ENCODE measurements at places on chromosomes 11 and 22.

- no peak for DNase-seq
Measured at GRCh38 chr11:2109541-2110019, 29.6 kb downstream of the IGF2 start.

GRCh38 chr11:66334605-66335442, 1.4 kb downstream of the RIN1 start:
- no peak for DNase-seq

GRCh38 chr11:120352405-120352804, 16.2 kb downstream of the ARHGEF12 start:
- no peak for DNase-seq

DNA sequence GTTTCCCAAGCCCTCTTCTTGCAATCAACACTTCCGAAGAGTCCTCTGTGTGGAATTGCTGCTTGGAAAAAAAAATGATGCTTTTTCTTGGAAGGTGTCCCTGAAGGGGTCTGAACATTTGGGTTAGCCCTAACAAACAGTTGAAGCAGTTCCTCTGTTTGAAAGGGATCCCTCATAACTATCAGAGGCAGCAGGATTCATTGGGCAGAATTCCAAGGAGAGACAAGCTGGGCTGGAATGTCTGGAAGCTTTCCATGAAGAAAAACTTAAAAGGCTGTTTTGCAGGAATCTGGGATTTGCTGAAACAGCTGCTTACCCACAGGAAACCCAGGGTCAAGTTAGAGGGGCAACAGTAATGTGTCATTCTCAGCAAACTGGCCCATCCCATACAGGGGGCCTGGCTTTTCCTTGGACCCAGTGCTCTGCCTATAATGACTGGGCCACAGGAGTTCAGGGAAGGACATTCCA, 3.1 kb downstream of the CSNK2A3 start:
- DNase-seq = no peak

DNA sequence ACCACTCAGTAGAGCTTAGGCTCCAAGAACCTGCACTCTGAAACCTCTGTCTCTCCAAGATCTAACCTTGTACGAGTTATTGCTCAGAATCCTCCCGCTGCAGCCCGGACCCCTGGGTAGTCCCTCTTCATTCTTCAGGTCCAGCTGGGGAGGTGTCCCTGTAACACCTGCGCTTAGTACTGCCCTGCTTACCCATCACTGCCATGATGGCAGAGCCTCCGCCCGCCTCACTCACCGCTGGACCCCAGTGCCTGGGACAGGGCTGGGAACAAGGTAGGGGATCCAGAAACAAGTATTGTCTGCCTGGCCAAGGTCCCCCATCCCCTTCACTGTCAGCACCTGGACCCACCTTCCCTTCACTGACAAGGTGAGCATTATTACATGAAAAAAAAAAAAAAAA, 50.3 kb downstream of the THAP12 start:
- no peak for DNase-seq

DNA sequence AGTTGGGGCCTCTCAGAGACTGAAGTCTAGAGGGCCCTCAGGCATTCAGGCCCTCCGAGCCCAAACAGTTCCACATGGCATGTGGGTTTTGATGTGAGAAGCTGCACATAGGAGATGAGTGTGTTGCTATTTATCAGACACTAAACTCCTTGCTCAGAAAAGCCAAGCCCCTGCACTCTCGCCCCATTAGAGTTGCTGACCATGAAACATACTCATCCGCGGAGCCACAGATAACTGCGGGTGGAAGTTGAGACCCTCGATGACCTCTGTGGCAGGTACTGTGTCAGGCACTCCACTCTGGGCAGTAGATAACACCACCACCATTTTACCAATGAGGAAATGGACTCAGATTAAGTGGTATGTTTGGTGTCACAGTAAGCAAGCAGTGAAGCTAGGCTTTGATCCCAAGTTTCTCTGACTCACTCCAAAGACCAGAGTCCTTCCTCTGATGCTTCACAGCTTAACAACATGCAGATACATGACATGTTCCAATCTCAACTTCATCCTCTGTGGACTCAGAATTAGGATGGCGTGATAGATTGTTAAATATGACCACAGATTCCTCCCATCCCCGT, 202.1 kb downstream of the ADAMTS15 start:
- no peak for DNase-seq

DNA sequence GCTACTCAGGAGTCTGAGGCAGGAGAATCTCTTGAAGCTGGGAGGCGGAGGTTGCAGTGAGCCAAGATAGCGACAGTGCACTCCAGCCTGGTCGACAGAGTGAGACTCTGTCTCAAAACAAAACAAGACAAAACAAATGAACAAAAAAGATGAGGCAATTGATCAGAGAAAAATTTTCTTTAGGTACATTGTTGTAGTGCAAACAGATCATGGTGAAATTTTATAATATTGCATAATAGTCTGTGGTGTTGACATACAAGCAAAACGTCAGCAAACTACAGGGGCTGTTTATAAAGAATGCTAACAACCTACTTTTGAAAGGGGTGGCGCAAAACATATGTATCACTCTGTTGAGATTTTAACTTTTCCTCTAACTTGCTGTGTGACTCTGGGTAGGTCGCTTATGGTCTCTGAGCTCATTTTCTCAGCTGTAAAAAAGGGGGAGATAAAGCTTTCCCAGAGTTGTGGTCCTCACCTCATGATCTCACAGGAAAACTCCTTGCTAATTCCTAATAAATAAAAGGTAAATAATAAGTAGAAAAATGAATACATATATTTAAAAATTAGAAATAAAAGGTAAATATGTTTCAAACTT, 64.8 kb upstream of the NUP160 start:
- DNase-seq = no peak

DNA sequence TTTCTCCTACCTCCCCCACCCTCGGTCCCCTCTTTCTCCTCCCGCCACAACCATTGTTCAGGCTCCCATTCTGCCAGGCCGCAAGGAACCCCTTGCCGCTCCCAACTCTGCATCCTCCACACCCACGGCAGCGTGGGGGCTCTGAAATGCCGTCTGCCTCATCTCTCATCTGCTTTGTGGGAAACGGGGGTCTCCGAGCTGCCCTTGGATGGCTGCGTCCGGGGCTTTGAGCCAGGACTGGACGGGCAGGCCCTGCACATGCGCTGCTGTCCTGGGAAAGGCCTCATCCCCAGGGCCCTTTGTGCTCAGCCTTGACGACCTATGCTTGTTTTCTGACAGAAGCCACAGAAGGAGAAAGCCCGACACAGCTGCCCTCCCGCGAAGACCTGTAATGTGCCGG, 8.5 kb downstream of the CRELD2 start:
- DNase-seq = no peak

- no peak for DNase-seq
Measured at GRCh38 chr22:23291806-23292452, 111.6 kb downstream of the BCR start.

GRCh38 chr22:25169278-25170031, 30.2 kb upstream of the CRYBB3 start:
- no peak for DNase-seq

GRCh38 chr22:30989474-30989873, 20.4 kb downstream of the TUG1 start:
- no peak for DNase-seq

DNA sequence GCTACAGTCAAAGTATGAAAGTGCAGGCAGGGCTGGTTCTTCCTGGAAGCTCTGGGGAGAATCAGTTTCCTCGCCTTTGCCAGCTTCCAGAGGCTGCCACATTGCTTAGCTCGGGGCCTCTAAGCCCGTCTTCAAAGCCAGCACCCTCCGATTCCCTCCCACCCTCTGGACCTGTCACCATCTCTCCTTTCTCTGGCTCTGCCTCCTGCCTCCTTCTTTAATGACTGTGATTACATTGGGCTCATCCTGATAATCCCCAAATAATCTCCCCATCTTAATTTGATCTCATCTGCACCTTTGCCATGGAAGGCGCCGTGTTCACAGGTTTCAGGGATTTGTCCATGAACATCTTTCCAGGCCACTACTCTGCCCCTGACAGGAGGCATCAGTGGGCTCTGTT, 42.5 kb downstream of the MCM5 start:
- no peak for DNase-seq

- DNase-seq = no peak
Measured at GRCh38 chr11:109510316-109510715, 88.3 kb downstream of the C11orf87 start.

- DNase-seq = no peak
Measured at GRCh38 chr11:62854825-62855570, 15.6 kb upstream of the WDR74 start.

GRCh38 chr11:73598719-73599379, 937 bp upstream of the FAM168A start:
- no peak for DNase-seq

GRCh38 chr11:69817265-69818230, 1.7 kb downstream of the FGF3 start:
- no peak for DNase-seq

DNA sequence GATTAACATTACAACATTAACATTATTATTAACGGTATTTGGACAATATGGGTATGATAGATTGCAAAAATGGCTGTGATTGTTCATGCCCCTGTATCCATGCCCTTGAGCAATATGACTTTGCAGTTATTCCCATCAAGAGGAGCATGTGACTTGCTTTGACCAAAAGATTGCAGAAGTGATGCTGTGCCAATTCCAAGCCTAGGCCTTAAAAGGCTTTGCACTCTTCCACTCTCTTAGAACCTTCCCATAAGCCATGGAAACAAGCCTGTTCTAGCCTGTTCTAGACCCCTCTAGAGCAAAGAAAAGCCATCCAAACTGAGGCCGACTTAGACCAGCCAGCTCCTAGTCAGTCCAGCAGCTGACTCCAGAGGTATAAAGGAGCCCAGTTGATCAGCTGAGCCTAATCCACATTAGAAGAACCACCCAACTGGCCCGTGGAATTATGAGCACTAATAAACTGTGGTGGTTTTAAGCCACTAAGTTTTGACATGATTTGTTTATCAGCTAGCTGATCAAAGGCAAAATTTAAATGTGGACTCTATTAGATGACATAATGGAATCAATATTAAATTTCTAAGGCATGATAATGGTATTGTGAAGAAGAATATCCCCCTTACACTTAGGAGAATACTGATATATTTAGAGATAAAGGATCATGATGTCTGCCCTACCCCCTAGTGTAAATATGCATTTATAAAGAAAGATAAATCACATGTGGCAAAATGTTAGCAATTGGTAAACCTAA, 28.6 kb downstream of the RAB30 start:
- no peak for DNase-seq

DNA sequence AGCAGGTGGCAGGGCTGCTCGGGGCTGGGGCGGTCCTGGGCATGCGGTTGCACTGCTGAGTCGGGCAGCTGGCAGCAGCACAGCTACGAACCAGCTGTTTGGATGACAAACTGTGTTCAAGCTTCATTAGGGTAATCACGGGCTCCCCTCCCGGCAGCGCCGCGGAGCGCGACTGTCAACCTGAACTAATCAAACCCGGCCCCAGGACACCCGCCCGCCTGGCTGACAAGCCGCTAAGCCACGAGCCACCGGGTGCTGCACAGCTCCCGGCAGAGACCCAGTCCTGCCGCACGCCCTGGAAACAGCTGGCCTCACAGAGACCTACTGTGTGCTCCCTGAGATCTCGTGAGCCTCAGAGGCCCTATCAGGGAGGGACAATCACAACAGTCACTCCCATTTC, 60.6 kb upstream of the TCF20 start:
- no peak for DNase-seq

DNA sequence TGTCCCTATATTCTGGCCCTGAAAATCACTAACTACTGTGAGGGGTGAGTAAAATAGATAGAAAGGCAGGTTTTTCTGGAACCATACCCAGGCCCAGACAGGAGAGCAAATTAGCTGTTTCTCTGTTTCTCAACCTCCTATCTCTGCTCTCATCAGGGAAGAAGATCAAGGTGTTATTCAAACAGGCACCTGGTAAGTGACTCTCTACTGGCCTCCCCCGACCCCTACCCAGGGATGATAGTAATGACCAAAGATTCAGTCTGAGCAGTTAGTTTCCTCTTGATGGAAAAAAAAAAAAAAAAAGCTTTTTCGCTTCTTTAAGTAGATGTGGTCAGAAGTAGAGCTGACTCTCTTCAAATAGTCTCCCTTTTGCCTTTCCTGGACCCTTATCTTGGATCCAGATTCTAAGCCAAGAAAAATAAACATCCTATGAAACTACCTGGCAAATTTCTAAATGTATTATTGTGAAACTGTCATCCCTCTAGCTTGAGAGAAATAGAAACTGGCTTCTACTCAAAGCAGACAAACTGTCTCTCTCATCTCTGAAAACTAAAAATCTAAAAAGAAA, 9.9 kb downstream of the LRRC4C start:
- DNase-seq = no peak

- DNase-seq = no peak
Measured at GRCh38 chr22:34688825-34689224, 377.1 kb upstream of the ISX start.

GRCh38 chr11:70060611-70061293, 17.4 kb upstream of the ANO1 start:
- DNase-seq = no peak

DNA sequence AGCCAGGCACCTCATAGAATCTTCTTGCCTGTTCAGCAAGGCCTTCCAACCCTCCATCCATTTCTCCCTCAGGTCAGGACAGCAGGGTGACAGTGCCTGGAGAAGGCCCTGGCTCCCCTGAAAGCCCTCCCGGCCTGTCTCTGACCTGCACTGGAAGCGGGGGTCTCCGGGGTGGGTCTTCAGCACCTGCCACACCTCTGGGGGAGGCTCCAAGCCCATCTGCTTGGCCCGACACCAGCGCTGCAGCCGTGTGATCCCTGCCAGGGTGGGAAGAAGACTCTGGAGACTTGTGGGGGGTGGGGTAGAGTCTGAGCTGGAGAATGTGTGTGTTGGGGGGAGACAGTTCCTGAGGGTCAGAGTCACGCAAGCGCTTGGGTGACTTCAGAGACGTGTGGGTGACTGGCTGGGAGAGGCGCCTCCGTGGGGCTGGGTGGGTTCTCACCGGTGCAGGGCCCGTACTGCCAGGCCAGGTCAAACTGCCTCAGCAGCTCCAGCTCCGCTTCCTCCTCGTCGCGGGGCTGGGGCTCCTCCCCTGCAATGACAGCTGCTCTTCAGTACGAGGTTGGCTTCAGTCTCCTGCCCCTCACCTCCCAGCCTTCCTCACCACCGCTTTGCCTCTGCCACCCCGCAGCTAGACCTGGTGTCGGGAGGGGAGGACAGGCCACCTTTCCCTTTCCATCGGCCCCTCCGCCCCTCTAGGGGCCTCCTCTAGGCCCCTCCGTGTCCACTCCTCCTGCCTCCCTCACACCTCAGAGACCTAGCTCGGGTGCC, 615 bp downstream of the POLD4 start:
- DNase-seq = no peak

GRCh38 chr11:124277804-124278203, 21.6 kb downstream of the OR8G5 start:
- DNase-seq = no peak

Data from iPS DF 19.7 (cell line).